ENCODE measurements at places on chromosomes 1 and 21.

- DNase-seq, result no peak
Observed at GRCh38 chr1:226461087-226461486, 53.2 kb upstream of the PARP1 start.

GRCh38 chr1:40951943-40952743 lies 27.4 kb upstream of the CTPS1 start:
- peak; percentile 79 for DNase-seq

GRCh38 chr1:198276241-198276640 lies 119.4 kb downstream of the NEK7 start:
- DNase-seq, result no peak

- DNase-seq, result no peak
Observed at GRCh38 chr21:25234857-25235801, 372.2 kb downstream of the MRPL39 start.

GRCh38 chr1:229557200-229557850 lies 1.2 kb downstream of the ABCB10 start:
- DNase-seq, result peak; percentile 33

DNA sequence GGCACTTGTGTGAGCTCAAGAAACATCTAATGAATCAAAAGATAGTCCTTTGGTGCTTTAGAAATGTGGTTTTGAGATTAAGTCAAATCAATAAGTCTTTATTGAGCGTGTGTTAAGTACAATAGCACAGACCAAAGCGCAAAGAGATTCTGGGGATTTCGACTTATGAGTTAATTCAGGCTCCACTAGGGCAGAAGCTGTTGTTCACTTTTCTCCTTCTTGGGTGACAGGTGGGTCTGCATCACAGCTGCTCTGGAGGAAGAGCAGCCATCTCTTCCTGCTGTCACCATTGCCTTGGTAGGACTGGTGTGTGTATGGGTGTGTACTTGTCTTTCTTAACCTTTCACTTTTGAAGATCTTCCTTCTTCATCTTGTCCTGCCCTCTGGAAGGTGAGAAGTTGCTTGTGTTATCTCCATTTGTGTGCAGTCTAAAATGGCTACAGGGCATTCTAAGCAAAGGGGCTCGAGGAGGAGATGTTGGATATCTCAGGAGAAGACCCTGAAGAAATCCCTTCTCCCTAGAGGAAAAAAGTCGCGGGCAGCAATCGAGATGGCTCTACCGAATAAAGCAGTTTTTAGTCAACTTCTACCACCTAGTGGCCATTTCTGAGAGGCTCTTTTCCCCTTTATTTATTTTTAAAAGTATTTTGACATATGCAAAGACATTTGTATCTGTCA lies 22.9 kb upstream of the DISC1 start:
- DNase-seq, result peak; percentile 61

DNA sequence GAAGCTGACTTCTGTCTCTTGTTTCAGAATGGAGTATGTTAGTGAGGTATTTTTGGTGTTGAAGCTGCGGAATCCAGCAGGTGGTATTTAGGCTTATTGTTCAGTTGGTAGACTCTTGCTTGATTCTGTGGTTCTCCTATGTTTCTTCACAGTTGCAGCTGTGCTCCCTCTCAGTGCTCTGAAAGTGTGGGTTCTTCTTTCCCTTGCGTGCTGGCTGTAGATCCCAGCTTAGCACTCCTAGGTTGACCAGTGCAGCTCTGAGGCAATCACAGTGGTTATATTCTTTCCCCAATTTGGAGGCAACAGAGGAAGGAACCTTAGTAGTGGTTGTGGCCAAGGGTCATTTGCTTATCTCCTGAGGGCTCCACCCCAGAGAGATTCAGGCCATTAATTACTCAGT lies 269.2 kb upstream of the NRIP1 start:
- no peak for DNase-seq

DNA sequence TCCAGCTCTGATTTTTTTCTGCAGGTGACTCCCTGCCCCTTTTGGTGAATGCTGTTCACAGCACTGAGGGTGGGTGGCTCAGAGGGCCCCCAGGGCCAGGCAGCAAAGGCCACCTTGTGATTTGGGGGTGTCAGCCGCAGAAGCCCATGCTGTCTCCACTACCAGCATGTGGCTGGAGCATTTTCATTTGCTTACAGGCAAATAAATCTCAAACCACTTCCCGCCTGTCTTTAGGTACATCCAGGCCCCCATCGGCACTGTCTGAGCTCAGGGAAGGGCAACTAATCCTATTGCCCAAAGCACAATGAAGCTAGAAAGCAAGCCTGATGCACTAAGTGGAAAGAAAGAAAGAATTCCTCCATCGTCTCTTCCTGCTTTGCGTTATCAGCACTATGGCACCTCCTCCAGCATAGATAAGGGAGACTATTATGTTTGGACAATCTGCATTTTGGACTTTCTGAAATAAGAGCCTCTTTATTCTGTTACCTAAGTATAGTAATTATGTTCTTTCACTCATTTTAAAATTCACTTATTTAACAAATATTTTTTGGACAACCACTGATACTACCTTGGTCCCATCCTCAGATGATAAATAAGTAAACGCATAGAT lies 100.5 kb upstream of the TLR5 start:
- DNase-seq, result no peak

- no peak for DNase-seq
Observed at GRCh38 chr21:26487981-26488480, 85.1 kb downstream of the CYYR1 start.

- peak; percentile 78 for DNase-seq
Observed at GRCh38 chr1:45953934-45954847, 150.8 kb downstream of the MAST2 start.

DNA sequence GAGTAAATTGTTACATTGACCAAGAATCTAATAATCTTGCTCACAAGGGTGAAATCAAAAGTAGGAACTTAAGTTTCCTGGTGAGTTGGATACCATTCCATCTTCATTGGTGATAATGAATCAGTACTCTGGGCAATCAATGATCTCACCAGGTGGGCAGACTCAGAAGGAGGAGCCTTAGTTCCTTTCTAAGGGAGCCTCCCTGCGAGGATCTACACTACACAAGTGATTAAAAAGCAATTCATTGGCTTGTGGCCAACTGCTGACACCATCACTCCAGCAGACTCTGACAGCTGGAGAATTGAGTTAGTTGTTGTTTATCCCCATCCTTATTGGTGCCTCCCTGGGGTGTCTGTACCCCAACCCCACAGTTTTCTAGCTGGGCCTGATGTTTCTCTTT lies 84.1 kb upstream of the VANGL1 start:
- DNase-seq, result no peak

DNA sequence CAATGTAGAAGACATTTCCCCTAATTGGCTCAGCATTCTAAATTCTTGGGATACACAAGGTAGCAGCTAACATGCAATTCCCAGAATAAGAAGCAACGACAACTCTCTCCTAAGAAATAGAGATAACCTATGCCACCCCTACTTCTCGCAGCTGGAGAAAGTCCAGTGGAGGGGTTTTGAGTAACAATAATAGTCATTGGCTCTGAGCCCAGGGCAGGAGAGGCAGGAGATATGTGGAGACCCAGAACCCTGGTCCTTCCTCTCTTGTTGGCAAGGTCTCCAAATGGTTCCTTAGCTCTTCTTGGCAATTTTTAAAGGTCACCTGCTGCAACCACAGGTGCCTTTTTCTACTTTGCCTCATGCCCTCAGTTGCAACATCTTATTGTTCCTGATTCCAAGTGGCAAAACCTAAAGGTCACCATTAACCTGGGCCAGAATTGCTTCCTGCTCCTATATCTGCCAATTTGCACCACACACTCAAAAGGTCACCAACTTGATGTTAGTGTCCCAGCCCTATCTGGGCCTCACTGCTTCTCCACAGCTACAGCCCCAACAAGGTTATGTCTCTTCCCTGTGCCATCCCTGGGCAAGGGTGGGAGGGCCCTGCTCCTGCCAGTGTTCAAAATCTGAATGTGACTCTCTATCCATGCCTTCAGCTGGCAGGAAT lies 36.7 kb downstream of the TBX15 start:
- DNase-seq, result no peak

DNA sequence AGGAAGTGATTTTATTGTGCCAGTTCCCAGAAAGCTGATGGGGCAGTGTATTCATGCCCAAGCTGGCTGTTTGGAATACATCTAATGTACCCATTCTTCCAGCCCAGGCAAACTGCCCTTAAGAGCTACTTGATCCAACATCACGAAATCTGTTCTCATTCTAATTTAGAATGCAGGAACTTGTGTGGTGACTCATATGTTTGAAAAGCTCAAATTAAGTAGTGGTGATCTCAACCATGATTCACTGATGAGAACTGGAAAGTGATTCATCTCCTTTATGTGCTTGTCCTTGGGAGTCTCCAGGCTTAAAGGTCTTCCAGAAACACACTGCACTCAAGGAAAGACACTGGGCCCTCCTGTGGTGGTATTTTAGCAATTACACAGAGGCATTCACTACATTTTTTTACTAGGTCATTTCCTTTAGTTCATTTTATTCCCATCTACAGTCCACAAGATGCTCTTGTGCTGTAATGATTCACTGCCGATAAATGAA lies 65.4 kb downstream of the RPE65 start:
- peak; percentile 96 for DNase-seq

DNA sequence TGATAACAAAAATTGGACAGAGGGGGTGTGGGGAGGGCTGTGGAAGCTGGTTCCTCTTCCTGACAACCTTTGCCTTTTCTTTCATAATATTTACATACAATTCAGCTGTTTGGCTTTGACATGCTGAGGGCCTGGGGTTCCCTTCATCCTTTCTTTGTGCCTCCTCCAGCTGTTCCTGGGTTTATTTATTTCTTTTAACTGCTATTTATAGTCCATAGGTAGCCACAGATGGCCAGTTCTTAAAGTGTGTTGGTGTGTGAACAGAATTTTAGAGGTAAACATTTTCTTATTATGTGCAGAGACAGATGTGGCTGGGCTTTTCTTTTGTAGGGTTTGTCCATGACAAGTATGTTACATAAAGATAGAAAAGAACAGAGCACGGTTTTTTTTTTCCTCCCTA lies 34.1 kb upstream of the CNIH3 start:
- DNase-seq, result no peak

GRCh38 chr1:64675718-64676345 lies 69.0 kb upstream of the RAVER2 start:
- peak; percentile 54 for DNase-seq

GRCh38 chr1:42259739-42260064 lies 75.3 kb downstream of the FOXJ3 start:
- no peak for DNase-seq

DNA sequence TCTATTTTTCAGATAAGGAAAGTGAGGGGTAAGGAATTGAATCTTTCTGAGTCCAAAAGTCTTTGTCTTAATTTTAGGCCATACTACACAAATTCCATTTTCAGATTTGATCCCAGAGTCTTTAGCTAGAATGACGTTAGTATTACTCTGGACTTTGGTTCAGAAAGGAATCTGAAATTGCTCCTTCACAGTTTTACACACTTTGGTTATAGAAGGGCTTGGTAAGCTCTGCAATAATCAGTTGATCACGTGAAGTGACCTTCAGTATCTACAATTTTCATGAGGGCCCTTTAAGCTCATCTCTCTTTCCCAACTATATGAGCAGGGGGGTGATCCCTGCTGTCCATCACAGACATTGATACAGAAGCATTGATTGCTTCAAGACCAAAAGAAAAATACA lies 103.4 kb upstream of the ESRRG start:
- no peak for DNase-seq

DNA sequence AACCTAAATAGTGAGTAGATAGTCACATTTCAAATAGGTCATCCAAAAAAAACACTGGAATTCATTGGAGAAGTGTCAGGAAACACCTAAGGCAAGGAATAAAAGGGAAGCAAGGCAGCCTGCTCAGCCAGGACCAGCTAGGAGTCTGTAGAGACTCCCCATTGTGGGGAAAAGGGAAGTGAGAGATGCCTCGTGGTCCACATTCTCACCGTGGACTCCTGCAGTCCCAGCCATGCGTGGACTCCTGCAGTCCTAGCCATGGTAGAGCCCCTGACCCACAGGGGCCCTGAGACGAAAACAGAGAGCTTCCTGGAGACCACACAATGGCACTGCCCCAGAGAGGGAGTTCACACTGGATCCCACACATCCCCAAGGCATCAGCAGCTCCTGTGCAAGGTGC lies 97.5 kb downstream of the LRIG2 start:
- no peak for DNase-seq

DNA sequence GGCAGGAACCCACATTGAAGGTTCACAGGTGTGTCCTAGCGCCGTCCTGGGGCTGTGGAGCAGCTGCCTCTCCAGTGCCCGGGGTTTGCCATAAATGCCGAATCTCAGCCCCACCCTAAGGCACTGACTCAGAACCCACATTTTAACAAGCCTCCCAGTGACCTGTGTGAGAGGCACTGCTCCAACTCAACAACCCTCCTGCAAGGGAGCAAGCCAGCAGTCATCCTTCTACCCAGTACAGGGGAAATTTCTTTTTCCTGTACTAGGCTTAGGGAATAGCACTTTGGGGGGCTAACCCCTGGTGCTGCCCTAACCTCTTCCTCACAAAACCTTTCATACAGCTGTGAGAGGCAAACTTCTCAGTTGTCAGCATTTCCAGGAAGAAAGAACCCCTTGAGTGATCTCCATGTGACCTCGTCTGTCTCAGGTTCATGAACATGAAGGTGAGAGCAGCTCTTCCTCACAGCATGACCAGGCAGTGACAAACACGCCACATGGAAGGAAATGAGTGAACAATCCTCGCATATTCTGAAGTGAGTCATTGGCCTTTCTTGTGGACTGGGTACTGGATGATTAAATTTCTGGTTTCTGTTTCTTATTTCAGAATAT lies 11.4 kb upstream of the BCAR3 start:
- peak; percentile 86 for DNase-seq

DNA sequence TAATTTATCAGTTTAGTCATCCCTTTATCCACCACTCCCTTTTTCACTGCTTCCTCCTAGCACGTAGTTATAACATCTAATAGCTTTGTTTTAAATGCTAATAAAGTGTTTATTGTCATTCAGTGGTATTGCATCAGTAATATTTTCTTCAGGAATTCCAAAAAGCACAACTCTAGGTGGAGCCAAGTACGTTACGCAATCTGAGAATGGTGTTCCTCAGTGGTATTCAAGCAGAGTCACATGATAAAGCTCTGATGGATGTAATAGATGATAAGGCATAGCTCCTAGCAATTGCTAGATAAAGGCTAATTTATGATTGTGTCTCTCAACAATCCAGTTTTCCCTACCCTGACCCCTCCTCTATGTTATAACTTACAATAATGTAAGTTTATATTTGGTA lies 494.6 kb upstream of the ADGRL4 start:
- DNase-seq, result no peak

Data from AG08395 (cell line).